ENCODE measurements at places on chromosomes 4 and X.

DNA sequence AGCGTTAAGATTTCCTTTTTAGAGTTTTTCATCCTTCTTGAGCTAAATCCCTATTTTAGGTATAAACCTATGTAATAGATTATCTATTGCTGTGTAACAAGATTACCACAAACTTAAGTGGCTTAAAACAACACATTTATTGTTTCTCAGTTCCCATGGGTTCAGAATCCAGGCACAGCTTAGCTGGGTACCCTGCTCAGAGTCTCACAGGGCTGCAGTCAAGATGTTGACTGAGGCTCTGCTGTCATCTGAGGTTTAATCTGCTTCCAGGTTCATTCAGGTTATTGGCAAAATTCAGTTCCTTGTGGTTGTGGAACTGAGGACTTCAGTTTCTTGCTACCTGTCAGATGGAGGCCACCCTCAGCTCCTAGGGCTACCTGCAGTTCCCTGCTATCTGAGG, 60.9 kb downstream of the GK start:
- no peak for DNase-seq

- peak; percentile 13 for DNase-seq
These were observed 47.5 kb upstream of the SCRG1 start for GRCh38 chr4:173446416-173446815.

DNA sequence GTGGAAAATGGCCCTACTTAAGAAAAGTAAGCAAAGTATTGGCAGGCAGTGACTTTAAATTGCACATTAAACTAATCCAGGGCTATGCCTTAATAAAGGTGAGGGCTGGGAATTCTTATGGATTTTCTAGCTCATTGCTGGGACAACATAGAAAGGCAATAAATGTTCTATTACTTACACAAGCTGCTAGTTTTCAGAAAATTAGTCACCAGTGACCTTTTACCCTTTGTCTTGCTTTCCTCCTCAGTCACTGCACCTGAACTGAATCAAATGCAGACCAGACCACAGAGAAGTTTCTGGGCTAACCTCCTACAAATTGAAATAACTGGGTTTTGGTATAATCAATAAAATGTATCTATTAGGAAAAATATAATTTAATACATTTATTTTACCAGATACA, 694.4 kb upstream of the FAM241A start:
- no peak for DNase-seq

- no peak for DNase-seq
These were observed 179.0 kb downstream of the CEP135 start for GRCh38 chr4:56127716-56128115.

- DNase-seq: no peak
These were observed 32.5 kb downstream of the DLG3 start for GRCh38 chrX:70476934-70477733.

- DNase-seq: no peak
These were observed 57.7 kb upstream of the PASD1 start for GRCh38 chrX:151505796-151506195.

DNA sequence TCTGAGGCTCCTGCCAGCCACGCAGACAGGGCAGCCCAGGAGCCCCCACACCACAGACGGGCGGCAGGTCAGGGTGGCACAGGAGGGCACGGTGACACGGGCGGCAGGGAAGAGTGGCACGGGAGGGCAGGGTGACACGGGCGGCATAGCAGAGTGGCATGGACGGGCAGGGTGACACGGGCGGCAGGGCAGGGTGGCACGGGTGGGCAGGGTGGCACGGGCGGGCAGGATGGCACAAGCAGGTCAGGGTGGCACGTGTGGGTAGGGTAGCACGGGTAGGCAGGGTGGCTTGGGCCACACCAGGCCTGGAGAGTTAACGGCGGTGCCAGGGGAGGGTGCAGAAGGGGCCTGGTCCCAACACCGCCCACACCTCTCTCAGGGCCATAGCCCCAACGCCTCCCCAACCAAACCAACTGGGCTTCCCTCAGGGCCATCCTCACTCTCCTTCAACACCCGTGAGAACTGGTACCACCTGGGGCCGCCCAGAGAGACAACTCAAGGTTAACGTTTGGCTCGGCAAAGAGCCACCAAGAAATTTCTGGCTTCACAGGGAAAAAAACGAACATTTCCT, 3.4 kb downstream of the CTBP1 start:
- no peak for DNase-seq

DNA sequence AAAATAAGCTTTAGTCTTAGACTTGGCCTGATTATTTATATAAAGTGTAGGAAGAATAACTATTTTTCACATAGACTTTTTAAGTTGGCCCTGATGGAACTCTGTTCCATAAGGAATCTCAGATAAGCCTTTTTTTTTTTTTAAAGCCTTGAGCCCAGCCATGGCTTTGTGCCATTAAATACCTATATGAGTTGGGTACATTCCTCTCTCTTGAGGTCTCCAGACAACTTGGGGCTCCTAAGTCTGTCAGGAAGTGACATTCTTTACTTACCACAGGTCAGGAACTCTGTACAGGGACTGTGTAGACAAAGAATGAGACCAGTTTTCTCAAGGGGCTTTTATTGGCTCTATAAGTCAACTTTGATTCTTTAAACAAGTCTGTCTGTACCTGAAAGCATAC, 27.1 kb upstream of the IGFBP7 start:
- no peak for DNase-seq

DNA sequence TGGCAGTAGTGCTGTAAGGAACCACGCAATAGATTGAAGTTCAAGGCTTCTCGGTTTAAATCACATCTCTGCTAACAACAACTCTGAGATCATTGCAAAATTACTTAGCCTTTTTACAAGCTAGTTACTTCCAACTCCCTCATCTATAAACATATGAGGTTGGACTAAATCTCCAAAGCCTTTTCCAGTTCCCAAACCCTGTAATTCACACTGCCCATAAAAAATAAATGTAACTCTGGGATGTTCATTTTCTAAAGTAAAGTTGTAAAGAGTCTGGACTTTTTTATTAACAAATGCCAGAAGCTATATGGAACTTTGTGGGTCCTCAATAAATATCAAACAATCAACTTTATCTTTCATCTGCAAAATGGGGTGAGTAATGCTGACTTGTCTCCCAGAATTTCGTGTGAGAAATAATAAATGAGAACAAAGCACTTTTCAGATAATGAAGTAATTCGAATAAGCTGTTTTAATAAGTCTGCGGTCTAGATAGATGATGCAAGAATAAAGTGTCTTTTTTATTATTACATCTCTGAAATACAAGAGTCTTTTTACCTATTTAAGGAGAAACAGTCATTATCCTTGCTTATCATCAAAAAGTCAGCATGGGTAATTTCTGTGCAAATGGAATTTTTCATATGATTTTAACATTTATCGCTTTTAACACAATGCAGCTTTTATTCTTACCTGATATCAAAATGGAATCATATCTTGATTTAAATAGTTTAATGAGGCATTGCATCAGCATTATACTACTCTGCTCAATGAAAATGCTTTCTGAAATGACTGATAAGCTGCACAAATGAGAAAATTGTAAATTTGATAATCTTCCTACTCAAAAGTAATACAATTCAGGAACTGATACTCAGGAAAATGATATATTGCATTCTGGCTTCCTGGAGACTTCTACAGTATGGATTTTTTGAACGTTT, 252.6 kb downstream of the BANK1 start:
- no peak for DNase-seq

- no peak for DNase-seq
These were observed 210.4 kb upstream of the GALNTL6 start for GRCh38 chr4:171602638-171603355.

GRCh38 chrX:101729986-101730385, 70.3 kb upstream of the ARMCX2 start:
- DNase-seq: no peak

DNA sequence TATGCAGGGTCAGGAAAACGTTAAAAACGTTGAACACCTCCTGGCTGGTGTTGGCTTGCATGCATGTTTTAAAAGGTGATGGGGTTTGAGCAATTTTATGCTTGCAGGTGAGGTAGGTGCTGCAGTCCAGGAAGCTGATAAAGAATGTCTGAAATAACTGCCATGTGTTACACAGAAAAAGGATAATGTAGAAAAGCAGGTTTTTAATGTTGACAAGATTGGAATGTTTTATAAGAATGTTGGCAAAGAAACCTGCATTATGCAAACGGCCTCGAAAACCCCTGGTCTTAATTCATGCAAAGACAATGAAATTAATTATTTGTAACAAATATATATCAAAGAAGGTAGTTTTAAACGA, 723.7 kb upstream of the AGA start:
- no peak for DNase-seq

DNA sequence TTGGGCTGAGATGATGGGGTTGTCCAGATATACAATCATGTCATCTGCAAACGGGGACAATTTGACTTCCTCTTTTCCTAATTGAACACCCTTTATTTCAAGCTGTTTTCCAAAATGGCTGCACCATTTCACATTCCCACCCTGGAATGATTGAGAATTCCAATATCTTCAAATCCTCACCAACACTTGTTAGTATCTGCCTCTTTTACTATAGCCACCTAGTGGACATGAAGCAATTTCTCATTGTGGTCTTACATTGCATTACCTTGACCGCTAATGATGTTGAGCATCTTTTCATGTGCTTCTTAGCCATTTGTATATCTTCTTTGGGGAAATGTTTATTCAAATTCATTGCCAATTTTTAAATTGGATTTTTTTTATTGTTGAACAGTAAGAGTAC, 364.8 kb downstream of the SMARCA1 start:
- DNase-seq: no peak

DNA sequence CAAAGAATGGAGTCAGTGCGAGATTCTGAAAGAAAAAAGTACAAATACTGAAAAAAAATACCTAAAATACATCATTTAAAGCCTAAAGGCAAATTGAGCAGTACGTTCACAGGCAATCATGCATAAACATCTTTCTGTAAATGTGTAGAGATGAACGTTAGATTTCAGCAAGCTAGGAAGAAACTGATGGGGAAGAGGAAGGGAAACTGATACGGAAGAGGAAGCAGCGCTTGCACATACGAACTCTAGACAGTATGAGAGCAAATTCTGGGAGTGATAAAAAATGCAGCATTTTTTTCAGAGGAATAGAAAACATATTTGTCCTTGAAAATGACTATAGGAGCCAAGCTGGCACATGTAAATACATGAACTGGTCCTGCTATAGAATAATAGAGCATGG, 9.4 kb downstream of the ANKRD50 start:
- no peak for DNase-seq
